CD4-positive, alpha-beta T cell (primary cell): ENCODE measurements at places on chromosomes 16 and 17. TPM values are rescaled to one million over a fixed set of nuclear protein-coding genes. Genes with fewer than 3 reads are reported as not detected.

The KRT28 gene
- total RNA-seq, result not detected

The LGALS9B gene
- not detected for total RNA-seq

The ZP2 gene
- not detected for total RNA-seq

The BAIAP3 gene
- total RNA-seq, result 19.6 TPM

The SLC5A10 gene
- not detected for total RNA-seq

The KRTAP1-5 gene
- total RNA-seq, result not detected

The TBX2 gene
- 0.06 TPM for total RNA-seq
